ENCODE measurements at places on chromosomes 5 and 9.
A peak's percentile ranks its signal among the peaks of the same experiment; 100 is the strongest.

- DNase-seq: no peak
Measured at GRCh38 chr5:52693280-52693679, 94.4 kb upstream of the ITGA1 start.

- DNase-seq: no peak
Measured at GRCh38 chr9:112505607-112506006, 19.0 kb downstream of the KIAA1958 start.

GRCh38 chr9:135769489-135770202 is 67.7 kb downstream of the KCNT1 start:
- DNase-seq: no peak

DNA sequence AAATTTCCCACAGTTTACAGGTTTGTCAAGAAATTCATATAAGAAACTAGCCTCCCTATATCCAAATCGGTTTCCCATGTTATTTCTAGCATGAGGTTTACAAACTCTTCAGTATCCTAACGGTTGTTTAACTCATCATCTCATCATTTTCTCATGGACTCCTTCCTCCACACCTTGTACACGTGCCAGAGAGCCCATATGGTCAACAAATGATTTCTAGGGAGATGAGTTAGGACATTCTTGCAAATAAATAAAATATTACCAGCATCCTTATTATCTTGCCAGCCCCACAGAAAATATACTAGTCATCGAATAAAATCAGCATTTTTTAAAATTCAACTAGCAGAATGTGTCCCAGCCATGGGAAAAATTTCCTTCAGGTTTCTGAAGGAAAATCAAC is 285.2 kb downstream of the EBF1 start:
- DNase-seq: no peak

DNA sequence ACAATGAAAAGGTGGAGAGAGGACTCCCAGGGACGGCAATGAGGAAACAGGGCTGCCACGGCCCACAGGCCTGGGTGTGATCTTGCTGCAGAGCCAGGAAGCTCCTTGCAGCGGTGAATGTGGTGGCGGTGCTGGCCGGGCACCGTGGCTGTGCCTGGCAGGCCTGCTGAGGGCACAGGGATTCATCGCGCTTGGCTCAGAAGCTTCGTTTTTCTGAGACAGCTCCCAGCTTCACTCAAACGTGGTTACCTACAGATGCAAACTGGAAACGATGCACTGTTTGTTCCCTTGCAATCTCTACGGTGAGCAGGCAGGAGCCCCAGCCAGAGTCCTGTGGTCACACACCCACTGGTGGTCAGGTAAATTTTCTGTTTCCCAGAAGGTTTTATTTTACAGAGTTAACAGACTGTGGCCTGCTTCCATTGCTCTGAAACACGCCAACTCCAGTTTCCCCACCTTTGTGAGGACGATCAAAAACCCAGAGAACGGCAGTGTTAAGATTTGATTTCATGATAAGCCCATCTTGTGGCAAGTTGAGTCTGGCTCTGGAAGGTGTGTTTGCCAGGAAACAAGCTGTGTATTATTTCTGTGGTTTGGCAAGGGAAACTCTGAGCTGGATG is 183.9 kb downstream of the AUH start:
- no peak for DNase-seq

GRCh38 chr5:83931969-83932368 is 211.3 kb upstream of the HAPLN1 start:
- DNase-seq: no peak

GRCh38 chr5:138515556-138516245 is 27.3 kb downstream of the ETF1 start:
- DNase-seq: no peak

DNA sequence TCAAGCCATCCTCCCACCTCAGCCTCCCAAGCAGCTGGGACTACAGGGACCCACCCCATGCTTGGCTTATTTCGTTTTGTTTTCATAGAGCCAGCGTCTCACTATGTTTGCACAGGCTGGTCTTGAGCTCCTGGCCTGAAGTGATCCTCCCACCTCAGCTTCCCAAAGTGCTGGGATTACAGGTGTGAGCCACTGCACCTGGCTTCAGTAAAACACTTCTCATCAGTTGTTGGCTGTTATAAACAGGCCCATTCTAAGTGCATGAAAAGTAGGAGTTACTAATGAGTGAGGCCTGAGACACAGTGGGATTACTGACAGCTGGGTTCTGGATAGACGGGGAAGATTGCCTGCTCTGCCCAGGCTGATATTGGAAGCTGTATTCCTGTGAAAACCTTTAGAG is 3.5 kb downstream of the CRB2 start:
- DNase-seq: peak; percentile 7

DNA sequence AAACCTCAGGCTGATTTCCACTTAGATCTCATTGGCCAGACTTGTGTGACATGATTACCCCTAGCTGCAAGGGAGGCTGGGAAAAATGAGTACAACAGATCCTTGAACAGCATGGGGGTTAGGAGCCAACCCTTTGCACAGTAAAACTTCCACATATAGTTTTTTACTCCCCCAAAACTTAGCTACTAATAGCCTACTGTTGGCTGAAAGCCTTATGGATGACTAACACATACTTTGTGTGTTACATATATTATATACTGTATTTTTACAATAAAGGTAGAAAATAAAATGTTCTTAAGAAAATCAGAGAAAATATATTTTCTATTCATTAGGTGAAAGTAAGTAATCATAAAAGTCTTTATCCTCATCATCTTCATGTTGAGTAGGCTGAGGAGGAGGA is 217.4 kb downstream of the NMUR2 start:
- no peak for DNase-seq

DNA sequence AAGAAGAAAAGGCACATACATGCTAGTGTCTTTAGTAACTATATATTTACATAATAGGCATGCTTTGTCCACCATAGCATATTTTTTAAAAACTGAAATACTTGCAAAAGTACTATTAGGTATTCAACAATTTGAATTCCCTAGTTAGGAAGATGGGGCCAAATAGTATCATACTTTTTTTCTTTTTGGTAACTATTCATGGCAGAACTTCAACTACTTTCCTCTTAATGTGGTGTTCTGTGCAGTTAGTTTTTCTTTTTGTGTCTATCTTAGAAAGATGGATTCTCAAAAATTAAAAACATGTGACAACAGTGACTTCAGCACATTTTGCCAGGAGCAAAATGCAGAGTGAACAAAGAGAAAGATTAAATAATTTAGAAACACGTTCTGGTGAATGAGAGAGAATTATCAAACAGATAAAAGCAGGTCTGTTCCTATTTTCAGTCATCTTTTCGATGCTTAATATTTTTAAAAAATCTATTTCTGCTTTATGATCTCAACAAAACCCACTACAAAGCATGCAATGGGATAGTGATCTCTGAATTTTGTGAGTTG is 341.1 kb downstream of the ARL15 start:
- no peak for DNase-seq

DNA sequence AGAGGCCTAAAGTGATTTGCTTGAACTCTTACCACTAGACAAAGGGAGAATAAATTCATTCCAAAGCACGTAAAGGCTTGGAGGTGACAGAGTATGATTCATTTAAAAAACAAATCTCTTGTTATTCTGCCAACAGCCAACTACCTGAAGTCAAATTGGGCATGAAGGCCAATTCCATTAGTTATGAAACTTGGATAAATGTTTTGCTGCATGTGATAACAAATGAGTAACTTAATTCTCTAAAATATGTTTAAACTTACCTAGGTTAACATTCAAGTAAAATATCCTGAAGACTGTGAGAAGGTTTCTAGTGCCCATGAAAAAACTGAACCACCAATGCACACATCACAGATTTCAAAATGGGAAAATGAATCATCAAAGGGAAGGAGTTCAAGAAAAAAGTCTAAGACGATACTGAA is 120.1 kb upstream of the TSLP start:
- no peak for DNase-seq

DNA sequence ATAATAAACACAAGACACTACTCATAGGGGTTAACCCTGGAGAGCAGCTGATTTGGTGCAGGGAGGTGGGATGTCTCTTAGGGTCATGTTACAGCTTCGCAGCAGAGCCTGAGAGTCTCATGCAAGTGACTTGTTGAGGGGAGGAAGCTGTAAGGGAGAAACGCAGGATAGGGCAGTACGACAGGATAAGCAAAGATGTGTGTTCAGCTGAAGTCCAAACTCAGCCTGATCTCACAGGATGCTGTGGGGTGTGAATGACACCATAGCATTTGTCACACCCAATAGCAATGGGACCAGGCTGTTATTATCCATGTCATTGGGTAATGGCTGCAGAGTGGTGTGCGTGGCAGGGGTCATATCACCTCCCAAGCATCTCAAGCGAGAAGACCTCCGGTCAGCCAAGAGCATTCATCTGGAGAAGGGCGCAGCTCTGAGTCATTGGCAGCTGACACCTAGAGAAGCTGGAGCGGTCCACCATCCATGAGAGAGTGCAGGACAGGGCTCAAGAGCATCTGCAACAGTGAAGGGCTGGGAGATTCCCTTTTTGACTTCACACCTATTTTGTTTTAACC is 49.2 kb upstream of the RPL26L1 start:
- no peak for DNase-seq

DNA sequence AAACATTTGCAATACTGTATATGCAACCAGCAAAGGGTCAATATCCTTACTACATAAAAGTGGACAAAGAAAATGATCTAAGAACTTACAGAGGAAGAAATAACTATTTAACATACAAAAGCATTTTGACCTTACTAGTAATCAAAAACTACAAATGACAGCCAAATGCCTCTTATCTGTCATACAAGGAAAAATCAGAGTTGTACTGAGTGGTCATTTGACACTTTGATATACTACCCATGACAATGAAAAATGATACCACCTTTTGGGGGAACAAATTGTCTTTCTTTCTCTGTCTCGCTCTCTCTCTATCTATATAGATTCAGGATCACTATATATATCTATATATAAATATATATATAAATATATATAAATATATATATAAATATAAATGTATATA is 50.4 kb upstream of the ZSWIM6 start:
- no peak for DNase-seq

DNA sequence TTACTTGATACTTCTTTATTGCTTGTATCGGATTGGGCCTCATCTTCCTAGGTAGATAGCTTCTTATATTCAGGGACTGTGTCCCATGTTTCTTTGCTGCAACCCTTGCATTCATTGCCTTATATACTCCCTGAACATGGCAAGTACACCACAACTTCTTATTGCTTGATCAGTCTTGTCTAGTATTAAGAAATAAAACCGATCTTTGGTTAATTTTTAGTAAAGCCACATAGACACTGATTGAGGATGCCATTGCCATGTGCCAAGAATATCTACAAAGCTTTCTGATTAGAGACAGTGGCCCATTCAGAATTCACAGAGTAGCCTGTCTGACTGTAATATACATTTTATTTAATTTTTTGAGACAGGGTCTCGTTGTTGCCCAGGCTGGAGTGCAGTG is 34.7 kb upstream of the ANKRD55 start:
- no peak for DNase-seq

- no peak for DNase-seq
Measured at GRCh38 chr5:141714542-141715310, 32.7 kb upstream of the ARAP3 start.

DNA sequence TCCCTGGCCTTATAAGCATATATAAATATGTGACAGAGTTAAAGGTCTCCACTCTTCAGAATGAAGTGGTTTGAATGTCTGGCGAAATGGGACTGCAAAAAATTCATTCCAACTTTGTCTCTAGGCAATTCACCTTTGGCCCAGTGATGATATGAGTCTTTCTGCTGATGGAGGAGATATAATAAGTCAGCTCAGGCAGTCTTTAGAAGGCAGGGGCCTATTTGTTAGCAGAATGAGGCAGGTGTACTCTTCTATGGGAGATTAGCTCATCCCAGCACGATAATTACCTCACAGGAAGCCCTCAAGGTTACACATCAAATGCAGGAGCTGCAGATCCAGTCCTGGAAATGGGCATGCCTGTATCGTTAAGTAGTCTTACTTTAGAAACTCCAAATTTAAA is 300.5 kb downstream of the NR2F1-AS1 start:
- DNase-seq: no peak

GRCh38 chr5:41182666-41183065 is 30.7 kb downstream of the C6 start:
- DNase-seq: no peak

GRCh38 chr9:126490214-126490631 is 123.5 kb upstream of the LMX1B start:
- no peak for DNase-seq

DNA sequence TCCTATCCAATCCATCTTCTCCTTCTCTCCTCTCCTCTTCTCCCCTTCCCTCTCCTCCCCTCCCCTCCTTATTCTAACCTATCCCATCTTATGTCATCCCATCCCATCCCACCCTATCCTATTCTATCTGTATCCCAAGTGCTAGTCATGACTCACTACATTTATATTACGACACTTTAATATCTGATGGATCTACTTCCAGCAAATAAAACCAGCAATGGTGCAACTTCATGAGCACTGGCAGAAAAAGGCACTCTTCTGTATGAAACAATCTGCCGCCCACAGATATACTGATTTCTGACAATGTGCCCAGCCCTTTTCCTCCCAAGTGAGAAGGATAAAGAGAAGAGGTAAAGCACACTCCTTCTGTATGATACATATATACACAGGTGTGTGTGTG is 86.6 kb upstream of the ANKH start:
- no peak for DNase-seq

DNA sequence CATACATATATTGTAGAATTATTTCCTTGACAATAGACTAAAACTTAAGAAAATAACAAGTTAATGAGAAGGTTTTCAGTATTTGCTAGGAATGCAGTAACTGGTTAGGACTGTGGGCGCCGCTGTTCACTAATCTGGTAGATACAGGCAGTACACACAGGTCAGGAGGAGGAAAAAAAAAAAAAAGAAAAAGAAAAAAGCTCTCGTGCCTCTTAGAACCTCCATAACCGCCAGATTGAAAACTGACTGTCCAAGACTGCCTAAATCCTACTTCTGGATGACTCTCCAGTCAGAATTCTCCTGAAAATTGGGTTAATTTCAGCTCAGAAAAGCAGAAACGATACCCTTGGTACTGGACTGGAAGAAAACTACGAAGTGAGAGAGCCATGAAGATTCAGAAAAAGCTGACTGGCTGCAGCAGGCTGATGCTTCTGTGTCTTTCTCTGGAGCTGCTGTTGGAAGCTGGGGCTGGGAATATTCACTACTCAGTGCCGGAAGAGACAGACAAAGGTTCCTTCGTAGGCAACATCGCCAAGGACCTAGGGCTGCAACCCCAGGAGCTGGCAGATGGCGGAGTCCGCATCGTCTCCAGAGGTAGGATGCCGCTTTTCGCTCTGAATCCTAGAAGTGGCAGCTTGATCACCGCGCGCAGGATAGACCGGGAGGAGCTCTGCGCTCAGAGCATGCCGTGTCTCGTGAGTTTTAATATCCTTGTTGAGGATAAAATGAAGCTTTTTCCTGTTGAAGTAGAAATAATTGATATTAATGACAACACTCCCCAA is at the start of gene PCDHGA1:
TSS of gene PCDHGA1 (plus strand) at position 216 of the 782 bp plus-strand sequence.
- peak; percentile 27 for DNase-seq

- DNase-seq: peak; percentile 69
Measured at GRCh38 chr5:172003746-172004145, 2.7 kb downstream of the FBXW11 start.

DNA sequence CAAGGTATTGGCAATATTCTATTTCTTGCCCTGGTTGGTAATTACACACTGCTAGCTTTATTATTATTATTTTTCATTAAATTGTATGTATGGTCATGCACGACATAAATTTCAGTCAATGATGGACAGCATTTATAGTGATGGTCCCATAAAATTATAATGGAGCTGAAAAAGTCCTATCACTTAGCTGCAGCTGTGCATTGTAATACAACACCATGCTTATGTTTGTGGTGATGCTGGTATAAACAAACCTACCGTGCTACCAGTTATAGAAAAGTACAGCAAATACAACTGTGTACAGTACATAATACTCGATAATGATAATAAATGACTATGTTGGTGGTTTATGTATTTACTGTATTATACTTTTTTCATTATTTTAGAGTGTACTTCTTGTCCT is 65.5 kb downstream of the NR3C1 start:
- DNase-seq: no peak

Measured in LNCaP clone FGC (cell line).